Airway epithelial cell (primary cell): ENCODE measurements at places on chromosomes 2 and 18. TPM values are rescaled to one million over a fixed set of nuclear protein-coding genes. Genes with fewer than 3 reads are reported as not detected.

TCF23 gene
- total RNA-seq, result not detected in 2 replicates

SANBR gene
- total RNA-seq, result 4.1 and 7.1 TPM in 2 replicates

UBR3 gene
- total RNA-seq, result 11.9 and 18.5 TPM in 2 replicates

PIEZO2 gene
- 0.09 and 0.78 TPM in 2 replicates for total RNA-seq

LIPG gene
- 37.8 and 40.8 TPM in 2 replicates for total RNA-seq

CCDC102B gene
- total RNA-seq, result 0.92 and 3.6 TPM in 2 replicates

ARHGAP25 gene
- 1.6 and 3.9 TPM in 2 replicates for total RNA-seq

ACYP2 gene
- 6.9 and 8.3 TPM in 2 replicates for total RNA-seq

SERPINB7 gene
- 59.1 and 63.3 TPM in 2 replicates for total RNA-seq
